ENCODE measurements at places on chromosomes 6 and 20.
A peak's percentile ranks its signal among the peaks of the same experiment; 100 is the strongest.

DNA sequence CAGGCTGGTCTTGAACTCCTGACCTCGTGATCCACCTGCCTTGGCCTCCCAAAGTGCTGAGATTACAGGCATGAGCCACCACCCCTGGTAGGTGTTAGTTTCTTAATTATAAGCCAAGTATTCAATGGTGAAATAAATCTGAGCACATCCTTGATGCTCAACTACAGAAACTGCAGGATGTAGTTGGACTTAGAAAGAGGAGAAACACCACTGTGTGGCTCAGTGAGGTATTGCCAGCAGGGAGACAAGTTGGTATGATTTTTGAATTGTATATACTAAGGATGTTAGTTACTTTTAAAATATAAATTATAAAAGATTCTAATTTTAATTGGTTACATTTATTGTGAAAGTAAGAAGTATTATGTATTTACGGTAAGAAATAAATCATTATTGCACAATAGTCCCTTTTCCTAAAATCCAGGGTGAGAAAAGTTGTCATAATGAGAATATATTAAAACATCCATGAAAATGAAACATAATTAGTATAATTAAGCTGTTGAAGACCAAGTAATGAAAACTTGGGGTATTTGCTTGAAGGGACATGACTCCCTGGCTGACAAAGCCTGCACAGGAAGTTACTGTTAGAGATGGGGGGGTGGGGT, 17.6 kb downstream of the SLC18B1 start:
- no peak for DNase-seq

GRCh38 chr20:22692119-22692475, 107.7 kb upstream of the FOXA2 start:
- no peak for DNase-seq

GRCh38 chr20:35552914-35553313, 11.0 kb downstream of the ERGIC3 start:
- no peak for DNase-seq

DNA sequence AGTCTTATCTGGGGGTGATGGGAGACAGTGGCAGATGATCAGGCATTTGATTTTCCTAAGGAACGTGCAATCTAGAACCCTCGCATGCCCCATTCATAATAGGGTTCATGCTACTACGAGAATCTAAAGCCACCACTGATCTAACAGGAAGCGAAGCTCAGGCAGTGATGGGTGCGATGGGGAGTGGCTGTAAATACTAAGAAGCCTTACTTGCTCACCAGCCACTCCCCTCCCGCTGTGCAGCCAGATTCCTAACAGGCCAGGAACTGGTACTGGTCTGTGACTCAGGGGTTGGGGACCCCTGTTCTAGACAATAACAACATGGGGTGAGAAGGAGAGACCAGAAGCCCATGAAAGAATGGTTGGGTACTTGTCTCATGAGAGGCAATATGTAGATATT, 4.5 kb downstream of the TREML4 start:
- no peak for DNase-seq

DNA sequence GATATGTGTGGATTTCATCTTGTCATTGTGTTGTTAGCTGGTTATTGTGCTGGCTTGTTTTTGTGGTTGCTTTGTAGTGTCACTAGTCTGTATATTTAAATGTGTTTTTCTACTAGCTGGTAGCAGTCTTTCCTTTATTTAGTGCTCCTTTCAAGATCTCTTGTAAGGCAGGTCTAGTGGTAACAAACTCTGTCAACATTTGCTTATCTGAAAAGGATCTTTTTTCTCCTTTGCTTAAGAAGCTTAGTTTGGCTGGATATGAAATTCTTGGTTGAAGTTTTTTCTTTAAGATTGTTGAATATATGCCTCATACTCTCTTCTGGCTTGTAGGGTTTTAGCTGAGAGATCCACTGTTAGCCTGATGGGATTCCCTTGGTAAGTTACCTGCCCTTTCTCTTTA, 32.7 kb upstream of the TFB1M start:
- DNase-seq = no peak

- no peak for DNase-seq
Measured at GRCh38 chr6:10400330-10400729, 14.5 kb downstream of the TFAP2A start.

GRCh38 chr6:115016593-115016992, 673.8 kb upstream of the HS3ST5 start:
- DNase-seq = no peak

GRCh38 chr20:4512891-4513550, 208.7 kb upstream of the PRND start:
- DNase-seq = no peak

DNA sequence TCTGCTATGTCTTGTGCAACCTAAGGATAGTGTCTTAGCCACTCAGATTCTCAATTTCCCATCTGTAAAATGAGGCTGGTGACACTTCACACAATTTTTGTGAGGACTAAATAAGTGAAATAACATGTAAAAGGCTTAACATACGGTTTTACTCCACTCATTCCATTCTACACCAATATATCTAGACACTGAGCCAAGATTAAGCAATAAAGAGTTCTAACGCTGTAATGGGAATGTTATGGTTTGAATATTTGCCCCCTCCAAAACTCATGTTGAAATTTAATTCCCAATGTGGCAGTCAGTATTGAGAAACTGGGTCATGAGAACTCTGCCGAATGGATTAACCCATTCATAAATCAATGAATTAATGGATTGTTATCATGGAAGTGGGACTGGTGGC, 301.0 kb downstream of the HACE1 start:
- no peak for DNase-seq

GRCh38 chr20:13355411-13355810, 134.3 kb downstream of the ISM1 start:
- DNase-seq = no peak

GRCh38 chr6:36608788-36609563, 14.8 kb downstream of the SRSF3 start:
- peak; percentile 2 for DNase-seq

GRCh38 chr20:3613821-3614440, 49.3 kb downstream of the GFRA4 start:
- no peak for DNase-seq

- DNase-seq = peak; percentile 27
Measured at GRCh38 chr6:44431118-44431725, 43.7 kb downstream of the CDC5L start.

GRCh38 chr20:62413025-62413570, 6.0 kb upstream of the CABLES2 start:
- DNase-seq = no peak

DNA sequence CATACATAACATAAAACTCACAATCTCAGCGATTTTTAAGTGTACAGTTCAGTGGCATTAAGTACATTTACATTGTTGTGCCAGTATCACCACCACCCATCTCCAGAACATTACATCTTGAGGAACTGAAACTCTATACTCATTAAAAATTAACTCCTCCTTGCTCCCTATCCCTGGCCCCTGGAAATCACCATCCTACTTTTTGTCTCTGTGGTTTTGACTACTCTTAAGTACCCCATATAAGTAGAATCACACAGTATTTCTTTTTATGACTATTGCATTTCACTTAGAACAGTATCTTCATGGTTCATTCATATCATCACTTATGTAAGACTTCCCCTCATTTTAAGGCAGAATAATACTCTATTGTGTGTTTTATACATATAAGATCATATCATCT, 1108.1 kb downstream of the GRIK2 start:
- DNase-seq = no peak

DNA sequence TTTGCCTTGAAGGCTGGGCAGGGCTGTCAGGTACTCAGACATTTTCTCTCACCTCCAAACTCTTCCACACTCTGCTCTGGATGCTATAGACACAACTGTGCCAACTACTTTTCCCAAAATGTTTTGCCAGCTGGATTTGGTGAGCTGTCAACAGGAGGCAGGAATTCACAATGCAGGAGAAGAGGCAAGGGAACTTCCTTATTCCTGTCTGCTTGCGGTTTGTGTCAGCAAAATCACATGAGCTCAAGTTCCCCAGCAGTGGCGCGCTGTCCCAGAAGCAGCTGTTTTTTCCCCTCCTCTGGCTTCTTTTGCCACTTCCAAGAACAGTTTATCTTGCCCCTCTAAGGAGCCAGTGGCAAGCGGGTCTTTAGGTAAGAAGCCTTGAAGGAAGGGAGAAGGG, 608.2 kb downstream of the PRKN start:
- no peak for DNase-seq

GRCh38 chr20:15886250-15886649, 687.0 kb downstream of the KIF16B start:
- no peak for DNase-seq

DNA sequence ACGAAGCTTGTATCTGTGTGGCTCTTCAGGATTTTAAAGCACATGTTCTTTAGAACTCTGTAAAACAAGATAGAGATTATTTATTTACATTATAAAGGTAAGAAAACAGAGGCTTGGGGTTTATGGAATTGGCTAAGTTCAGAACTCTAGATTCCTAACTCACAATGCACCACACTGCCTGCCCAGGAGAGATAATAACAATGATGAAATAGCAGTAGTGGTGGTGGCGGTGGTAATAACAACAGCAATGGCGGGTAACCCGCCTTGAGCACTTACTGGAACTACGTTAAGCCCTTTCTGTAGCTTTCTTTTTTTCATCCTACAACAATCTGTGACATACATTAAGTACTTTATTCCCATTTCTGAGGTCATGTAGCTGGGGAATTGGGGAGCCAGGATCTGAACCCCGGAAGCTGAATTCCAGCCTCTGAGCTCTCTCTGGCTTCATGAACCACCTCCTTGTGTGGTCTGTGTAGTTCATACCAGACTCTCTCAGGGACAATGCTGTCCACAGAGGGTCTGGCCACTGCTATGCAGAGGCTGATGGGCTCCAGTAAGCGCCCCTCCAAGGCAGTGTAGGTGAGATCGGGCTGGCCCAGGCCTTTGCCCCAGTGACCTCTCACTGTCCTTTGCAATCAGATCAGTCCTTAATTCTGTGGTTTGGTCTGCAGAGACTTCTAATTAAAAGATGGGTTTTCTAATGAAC, 260.9 kb downstream of the SLC24A3 start:
- no peak for DNase-seq

All from WTC11 (cell line).